Activated T-helper 1 cell treated with anti-CD3 and anti-CD28 coated beads, Interleukin-12 subunit alpha, Interleukin-12 subunit beta, Interleukin-2, Interleukin-4 antibody, amounts not matched to agents 30 ng/mL and 10 ng/mL and 1 ng/mL, durations not matched to agents 14 hours and 24 hours and 36 hours (primary cell): ENCODE measurements at places on chromosomes 4 and X. TPM values are rescaled to one million over a fixed set of nuclear protein-coding genes. Genes with fewer than 3 reads are reported as not detected.

- no peak overlapping the region for H3K27ac ChIP-seq
- no peaks in the 10 kb centered on the region for H3K4me1 ChIP-seq
- H3K36me3 ChIP-seq: no peaks in the 10 kb centered on the region
- H3K27me3 ChIP-seq: no peaks in the 10 kb centered on the region
- no peak for DNase-seq
Measured at GRCh38 chr4:67234296-67234695, 311.0 kb downstream of the CENPC start.

DNA sequence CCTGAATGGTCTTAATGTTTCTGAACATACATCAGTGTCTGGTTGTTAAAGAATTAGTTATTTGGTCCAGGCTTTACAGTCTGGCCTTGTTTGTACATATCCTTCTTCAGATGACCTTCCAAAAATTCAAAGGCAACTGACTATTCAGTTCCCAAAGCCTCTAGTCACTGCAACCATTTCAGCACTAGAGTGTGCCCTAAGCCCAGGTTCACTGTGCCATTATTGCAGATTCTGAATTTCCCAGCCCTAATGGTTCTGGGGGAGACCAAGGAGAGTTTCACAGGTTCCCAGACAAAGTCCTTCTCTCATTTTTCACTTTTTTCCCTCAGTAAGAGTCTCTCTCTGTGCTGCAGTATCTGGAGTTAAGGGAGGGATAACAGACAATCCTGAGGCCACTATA is 235.8 kb downstream of the TRAM1L1 start:
- H3K27ac ChIP-seq: no peak overlapping the region
- DNase-seq: no peak
- H3K4me1 ChIP-seq: no peaks in the 10 kb centered on the region
- H3K4me3 ChIP-seq: no peak overlapping the region
- no peaks in the 10 kb centered on the region for H3K36me3 ChIP-seq

DNA sequence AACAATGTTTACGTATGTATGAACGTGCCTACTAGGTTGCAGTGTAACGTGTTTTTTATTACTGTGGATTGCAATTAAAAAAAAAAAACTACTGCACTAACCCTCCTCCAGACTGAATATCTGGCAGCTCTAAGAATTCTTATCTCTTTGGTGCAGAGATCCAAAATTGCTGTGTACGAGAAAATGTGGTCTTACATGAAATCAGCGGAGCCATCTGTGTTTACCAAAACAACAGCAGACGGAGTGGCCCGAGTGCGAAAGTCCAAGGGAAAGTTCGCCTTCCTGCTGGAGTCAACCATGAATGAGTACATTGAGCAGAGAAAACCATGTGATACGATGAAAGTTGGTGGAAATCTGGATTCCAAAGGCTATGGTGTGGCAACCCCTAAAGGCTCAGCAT is 268.1 kb downstream of the THOC2 start:
- H3K4me3 ChIP-seq: no peak overlapping the region
- no peaks in the 10 kb centered on the region for H3K4me1 ChIP-seq
- no peaks in the 10 kb centered on the region for H3K27me3 ChIP-seq
- H3K27ac ChIP-seq: no peak overlapping the region
- H3K36me3 ChIP-seq: no peaks in the 10 kb centered on the region
- no peak for DNase-seq

DNA sequence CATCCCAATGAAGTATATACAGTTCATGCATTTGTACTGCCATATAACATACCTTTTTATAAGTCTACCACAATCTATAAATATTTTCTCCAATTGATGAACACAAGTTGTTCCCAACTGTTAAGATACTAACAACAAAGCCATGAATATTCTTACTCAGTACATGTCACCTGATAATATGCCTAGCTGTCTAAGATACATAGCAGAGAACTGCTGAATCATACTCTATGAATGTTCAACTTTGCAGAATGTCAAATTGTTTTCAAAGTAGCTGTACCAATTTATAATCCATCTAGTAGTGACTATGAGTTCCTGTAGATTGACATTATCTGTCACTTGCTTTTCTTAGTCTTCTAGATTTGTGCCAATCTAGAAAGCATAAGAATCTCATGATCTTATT is 84.9 kb downstream of the RAB28 start:
- no peak overlapping the region for H3K4me3 ChIP-seq
- H3K27me3 ChIP-seq: no peaks in the 10 kb centered on the region
- peaks cover 2% of the 10 kb centered on the region for H3K36me3 ChIP-seq
- no peaks in the 10 kb centered on the region for H3K4me1 ChIP-seq
- no peak overlapping the region for H3K27ac ChIP-seq

GRCh38 chr4:16834814-16835213 is 63.6 kb downstream of the LDB2 start:
- no peaks in the 10 kb centered on the region for H3K36me3 ChIP-seq
- DNase-seq: no peak
- H3K4me3 ChIP-seq: no peak overlapping the region
- H3K4me1 ChIP-seq: no peaks in the 10 kb centered on the region

- no peaks in the 10 kb centered on the region for H3K4me1 ChIP-seq
- H3K27me3 ChIP-seq: no peaks in the 10 kb centered on the region
- no peaks in the 10 kb centered on the region for H3K36me3 ChIP-seq
- no peak overlapping the region for H3K27ac ChIP-seq
Measured at GRCh38 chrX:568311-568710, 62.3 kb upstream of the SHOX start.

DNA sequence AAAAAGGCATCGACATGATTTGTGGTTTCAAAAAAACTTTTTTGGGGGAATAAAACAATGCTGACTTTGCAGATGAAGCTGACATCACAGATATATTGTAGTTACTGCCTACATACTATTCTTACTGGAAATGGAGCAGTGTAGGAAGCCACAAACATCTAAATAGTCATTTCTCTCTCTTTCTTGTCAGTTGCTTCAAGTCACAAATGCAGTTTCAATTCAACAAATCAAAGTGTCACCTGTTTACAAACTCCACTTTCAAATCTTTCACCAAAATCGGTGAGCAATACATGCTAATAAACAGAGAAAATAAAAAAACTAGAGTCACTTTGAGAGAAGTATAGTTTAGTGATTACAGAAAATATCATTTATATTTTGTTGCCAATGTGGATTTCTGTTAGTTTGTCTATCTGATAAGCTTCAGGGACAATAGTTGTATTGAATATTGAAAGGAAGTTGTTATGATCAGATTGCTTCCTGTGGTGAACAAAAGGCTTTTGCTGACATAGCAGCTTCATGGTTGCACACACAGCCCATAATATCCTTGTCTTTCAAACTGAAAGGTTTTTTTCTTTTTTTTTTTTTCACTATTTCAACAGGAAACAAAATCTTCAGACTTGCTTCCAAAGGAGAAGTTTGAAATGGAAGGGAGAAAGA is 49.7 kb upstream of the PTPN13 start:
- peaks cover 4% of the 10 kb centered on the region for H3K36me3 ChIP-seq
- peak overlapping the region; percentile 96 for H3K27ac ChIP-seq
- peaks cover 5% of the 10 kb centered on the region for H3K27me3 ChIP-seq
- peak; percentile 7 for DNase-seq
- H3K4me1 ChIP-seq: peaks cover 39% of the 10 kb centered on the region

- no peaks in the 10 kb centered on the region for H3K27me3 ChIP-seq
- no peak overlapping the region for H3K4me3 ChIP-seq
- peaks cover 24% of the 10 kb centered on the region for H3K4me1 ChIP-seq
Measured at GRCh38 chrX:1502241-1502640, 34.7 kb downstream of the P2RY8 start.

GRCh38 chrX:42955349-42955748 is 177.4 kb upstream of the PPP1R2C start:
- H3K36me3 ChIP-seq: no peaks in the 10 kb centered on the region
- no peak overlapping the region for H3K4me3 ChIP-seq
- DNase-seq: no peak
- no peaks in the 10 kb centered on the region for H3K27me3 ChIP-seq
- H3K4me1 ChIP-seq: peaks cover 8% of the 10 kb centered on the region

- H3K27ac ChIP-seq: no peak overlapping the region
- H3K27me3 ChIP-seq: peaks cover 7% of the 10 kb centered on the region
- DNase-seq: no peak
- no peak overlapping the region for H3K4me3 ChIP-seq
- no peaks in the 10 kb centered on the region for H3K4me1 ChIP-seq
Measured at GRCh38 chr4:25007598-25007997, 23.1 kb downstream of the LGI2 start.

GRCh38 chr4:145539671-145540070 is 58.0 kb downstream of the SMAD1 start:
- no peaks in the 10 kb centered on the region for H3K4me1 ChIP-seq
- H3K27ac ChIP-seq: no peak overlapping the region
- peaks cover 16% of the 10 kb centered on the region for H3K27me3 ChIP-seq
- no peaks in the 10 kb centered on the region for H3K36me3 ChIP-seq

- no peak for DNase-seq
- H3K4me1 ChIP-seq: no peaks in the 10 kb centered on the region
- no peak overlapping the region for H3K4me3 ChIP-seq
- H3K27ac ChIP-seq: no peak overlapping the region
- no peaks in the 10 kb centered on the region for H3K27me3 ChIP-seq
Measured at GRCh38 chr4:57220172-57220571, 110.0 kb upstream of the IGFBP7 start.

DNA sequence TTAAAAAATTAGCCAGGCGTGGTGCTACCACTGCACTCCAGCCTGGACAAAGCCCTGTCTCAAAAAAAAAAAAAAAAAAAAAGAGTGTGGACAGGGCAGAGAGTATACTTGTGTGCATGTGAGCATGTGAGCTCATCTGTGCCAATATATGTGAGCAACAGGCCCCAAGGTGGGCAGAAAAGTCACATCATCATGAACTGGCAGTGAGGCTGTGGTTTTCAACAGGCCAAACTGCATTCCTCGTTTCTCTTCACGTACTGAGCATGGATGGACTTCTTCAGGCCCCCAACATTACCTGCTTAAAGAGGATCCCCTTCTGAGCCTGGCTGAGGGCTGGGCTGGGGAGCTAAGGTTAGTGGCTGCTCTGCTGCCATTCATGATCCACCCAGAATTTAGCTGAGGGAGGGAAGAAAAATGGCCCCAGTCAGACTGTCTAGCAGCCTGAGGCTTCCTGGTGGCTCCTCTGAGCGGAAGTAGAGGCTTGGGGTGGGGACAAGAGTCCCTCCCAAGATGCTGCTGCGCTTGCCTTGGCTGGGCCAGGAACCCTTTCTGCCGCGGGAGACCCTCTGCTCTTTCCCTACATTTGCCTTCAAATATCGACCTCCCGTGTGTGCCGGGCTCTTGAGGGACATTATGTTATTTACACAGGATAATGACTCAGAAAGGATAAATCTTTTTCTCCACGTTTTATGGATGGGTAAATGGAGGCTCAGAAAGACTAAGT is 55.0 kb downstream of the DIPK2B start:
- H3K27ac ChIP-seq: no peak overlapping the region
- H3K27me3 ChIP-seq: no peaks in the 10 kb centered on the region
- DNase-seq: no peak
- no peaks in the 10 kb centered on the region for H3K4me1 ChIP-seq
- H3K36me3 ChIP-seq: no peaks in the 10 kb centered on the region

GRCh38 chr4:13344216-13344615 is 139.9 kb downstream of the RAB28 start:
- no peaks in the 10 kb centered on the region for H3K36me3 ChIP-seq
- no peak overlapping the region for H3K4me3 ChIP-seq
- no peak for DNase-seq
- H3K4me1 ChIP-seq: no peaks in the 10 kb centered on the region
- no peak overlapping the region for H3K27ac ChIP-seq

DNA sequence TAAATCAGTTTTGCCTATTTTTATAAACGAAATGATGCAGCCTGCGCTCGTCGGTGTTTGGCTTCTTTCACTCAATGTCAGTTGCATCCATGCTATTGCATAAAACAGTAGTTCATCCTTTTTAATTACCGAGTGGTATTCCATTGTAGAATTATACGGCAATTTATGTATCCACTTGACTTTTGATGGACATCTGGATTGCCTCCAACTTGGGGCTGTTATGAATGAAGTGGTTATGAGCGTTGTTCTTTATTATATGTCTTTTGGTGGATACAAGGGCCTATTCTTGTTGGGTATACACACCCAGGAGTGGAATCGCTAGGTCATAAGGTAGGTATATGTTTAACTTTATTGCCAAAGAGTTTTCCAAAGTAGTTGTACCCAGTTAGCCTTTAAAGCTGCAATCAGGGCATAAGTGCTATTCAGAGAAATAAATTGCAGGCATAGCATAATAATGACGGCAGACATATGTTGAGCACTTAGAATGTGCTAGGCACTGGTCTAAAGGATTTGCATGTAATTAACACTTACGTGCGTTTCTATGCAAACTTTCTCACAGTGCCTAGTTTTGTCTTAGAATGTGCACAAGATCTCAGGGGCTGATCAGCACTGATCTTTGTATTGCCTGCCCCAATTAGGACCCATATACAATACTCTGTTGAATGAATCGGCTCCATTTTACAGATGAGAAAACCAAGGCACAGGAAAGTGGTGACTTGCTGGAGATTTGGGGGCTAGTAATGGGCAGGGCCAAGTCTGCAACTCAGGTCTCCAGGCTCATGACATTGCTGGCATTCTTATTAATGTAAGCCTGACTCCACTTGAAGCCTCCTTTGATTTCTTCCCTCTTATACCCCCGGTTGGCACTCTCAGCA is 407.0 kb downstream of the BCOR start:
- no peak overlapping the region for H3K27ac ChIP-seq
- H3K36me3 ChIP-seq: no peaks in the 10 kb centered on the region
- no peaks in the 10 kb centered on the region for H3K4me1 ChIP-seq

Gene DHRSX
- 26.3 and 27.4 TPM in 2 replicates for total RNA-seq

Gene BST1
- total RNA-seq: 0.81 and 0.93 TPM in 2 replicates

Gene ARMCX1
- 0.16 and 0.20 TPM in 2 replicates for total RNA-seq

Gene FTSJ1
- 96.2 and 103 TPM in 2 replicates for total RNA-seq

Gene FAM9C
- total RNA-seq: 0.05 TPM in 2 replicates

Gene OTUD6A
- not detected in 2 replicates for total RNA-seq

Gene CDKL2
- total RNA-seq: 0.16 and 0.22 TPM in 2 replicates

Gene TIGD4
- total RNA-seq: 0.24 and 0.57 TPM in 2 replicates

Gene ITM2A
- total RNA-seq: 114 and 116 TPM in 2 replicates

Gene C1QTNF7
- not detected in 2 replicates for total RNA-seq
